Activated CD4-positive, alpha-beta T cell treated with anti-CD3 and anti-CD28 coated beads, Interleukin-2, amount 50 U/mL, for 24 hours (primary cell): ENCODE measurements at places on chromosomes 11 and 22.

DNA sequence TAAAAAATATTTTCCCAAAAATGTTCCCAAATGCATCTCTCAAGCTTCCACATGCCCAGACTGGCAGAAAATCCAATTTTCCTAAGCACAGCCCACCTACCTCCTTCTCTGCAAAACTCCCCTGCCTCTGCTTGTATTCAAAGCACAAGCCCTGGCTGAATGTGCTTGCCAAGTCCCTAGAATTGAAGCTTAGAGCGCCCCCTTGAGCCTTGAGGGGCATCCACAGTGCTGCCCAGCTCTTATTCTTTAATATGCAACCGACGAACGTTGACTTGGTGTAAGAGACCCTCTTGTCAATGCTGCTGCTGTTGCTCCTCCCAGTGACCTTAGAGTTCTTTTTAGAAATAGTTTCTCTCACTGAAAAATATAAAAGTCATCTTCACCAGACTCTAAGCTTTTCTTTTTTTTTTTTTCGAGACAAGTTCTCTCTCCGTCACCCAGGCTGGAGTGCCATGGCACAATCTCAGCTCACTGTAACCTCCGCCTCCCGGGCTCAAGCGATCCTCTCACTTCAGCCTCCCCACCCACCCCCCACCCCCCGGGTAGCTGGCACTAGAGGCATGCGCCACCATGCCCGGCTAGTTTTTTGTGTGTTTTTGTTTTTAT lies 63.5 kb upstream of the CAPRIN1 start:
- DNase-seq = peak; percentile 70

- DNase-seq = no peak
Measured at GRCh38 chr11:2825889-2826678, 59.5 kb downstream of the CDKN1C start.

DNA sequence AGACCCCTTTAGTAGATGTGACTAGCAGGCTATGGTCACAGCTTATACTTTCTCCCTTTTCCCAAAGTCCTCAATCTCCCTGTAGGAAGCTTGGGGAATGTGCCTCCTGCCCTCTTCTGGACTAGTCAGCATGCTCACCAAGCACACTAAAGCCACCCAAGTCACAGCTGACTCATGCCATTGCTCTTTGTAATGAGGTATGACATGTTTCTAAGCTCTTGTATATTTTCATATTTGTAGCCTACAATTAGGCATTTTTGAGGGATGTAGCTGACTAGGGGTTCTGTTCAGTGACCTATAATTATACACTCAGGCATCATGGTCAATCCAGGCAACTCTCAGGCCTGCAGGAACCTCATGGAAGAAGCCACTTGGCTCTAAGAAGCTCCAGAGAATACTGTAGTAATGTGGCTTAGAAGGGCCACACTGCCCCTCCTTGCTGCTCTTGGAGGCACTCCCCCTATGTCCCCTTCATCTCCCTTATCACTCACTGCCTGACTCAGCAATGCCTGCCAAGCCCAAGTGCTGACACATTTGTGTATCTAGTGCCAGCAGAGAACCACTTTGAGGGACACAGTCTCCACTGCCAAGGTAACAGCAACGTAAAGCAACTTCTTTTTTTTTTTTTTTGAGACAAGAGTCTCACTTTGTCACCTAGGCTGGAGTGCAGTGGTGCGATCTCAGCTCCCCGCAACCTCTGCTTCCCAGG lies 86.2 kb downstream of the RPL27A start:
- DNase-seq = no peak

DNA sequence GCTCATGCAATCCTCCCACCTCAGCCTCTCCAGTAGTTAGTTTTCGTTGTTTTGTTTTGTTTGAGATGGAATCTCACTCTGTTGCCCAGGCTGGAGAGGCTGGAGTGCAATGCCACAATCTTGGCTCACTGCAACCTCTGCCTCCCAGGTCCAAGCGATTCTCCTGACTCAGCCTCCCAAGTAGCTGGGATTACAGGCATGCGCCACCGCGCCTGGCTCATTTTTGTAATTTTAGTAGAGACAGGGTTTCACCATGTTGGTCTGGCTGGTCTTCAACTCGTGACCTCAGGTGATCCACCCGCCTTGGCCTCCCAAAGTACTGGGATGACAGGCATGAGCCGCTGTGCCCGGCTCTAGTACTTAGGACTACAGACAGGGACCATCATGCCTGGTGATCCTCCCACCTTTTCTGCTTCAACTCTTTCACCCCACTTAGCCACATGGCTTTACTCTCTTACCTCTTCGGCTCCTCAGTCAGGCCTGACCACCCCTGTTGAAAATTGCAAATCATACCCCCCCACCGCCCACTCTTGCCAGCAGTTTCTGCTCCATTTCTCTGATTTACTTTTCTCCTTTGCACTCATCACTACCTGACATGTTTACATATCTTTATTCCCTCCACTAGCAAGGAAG lies 157.1 kb upstream of the GRK3 start:
- no peak for DNase-seq

DNA sequence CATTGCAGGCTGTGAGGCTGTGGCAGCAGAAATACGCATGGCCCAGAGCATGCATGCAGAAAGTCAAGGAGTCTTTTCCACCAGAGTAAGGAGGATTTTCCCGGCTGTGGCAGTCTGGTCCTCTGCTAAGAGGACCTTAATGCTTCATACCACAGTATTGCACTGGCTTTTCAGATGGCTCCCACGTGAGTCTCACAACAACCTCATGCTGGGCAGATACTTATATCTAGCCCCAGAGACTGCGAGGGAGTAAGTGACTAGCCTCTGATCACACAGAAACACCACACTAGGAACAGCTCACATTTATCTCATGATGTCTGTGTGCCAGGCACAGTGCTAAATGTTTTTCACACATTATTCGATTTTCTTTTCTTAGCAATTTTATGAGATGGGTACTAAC lies 8.0 kb downstream of the CRY2 start:
- DNase-seq = no peak

- no peak for DNase-seq
Measured at GRCh38 chr11:119634301-119634700, 94.7 kb downstream of the NECTIN1 start.

DNA sequence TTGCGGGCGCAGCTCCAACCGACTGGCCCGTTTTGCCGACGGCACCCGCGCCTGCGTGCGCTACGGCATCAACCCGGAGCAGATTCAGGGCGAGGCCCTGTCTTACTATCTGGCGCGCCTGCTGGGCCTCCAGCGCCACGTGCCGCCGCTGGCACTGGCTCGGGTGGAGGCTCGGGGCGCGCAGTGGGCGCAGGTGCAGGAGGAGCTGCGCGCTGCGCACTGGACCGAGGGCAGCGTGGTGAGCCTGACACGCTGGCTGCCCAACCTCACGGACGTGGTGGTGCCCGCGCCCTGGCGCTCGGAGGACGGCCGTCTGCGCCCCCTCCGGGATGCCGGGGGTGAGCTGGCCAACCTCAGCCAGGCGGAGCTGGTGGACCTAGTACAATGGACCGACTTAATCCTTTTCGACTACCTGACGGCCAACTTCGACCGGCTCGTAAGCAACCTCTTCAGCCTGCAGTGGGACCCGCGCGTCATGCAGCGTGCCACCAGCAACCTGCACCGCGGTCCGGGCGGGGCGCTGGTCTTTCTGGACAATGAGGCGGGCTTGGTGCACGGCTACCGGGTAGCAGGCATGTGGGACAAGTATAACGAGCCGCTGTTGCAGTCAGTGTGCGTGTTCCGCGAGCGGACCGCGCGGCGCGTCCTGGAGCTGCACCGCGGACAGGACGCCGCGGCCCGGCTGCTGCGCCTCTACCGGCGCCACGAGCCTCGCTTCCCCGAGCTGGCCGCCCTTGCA lies 1.0 kb downstream of the FJX1 start:
- peak; percentile 1 for DNase-seq

DNA sequence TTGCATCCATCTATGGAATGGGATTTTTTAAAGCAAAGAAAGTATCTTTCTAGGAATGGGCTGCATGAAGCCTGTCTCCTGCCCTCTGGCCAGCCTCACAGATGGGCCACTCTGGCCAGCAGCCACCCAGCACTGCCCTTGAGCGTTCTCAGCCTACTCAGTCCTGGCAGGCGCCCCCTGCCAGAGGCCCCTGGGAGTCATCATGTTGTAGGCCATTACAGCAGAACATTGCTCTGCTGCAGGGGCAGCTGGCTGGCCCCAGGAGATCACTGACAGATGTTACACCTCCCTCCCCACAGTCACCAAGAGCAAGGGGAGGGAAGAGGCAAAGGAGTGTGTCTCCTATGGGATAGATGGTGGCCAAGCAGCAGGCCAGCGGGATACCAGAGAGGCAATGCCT lies 363.7 kb downstream of the NXPE2 start:
- DNase-seq = no peak

- DNase-seq = no peak
Measured at GRCh38 chr11:126115127-126115495, 52.4 kb upstream of the CDON start.

DNA sequence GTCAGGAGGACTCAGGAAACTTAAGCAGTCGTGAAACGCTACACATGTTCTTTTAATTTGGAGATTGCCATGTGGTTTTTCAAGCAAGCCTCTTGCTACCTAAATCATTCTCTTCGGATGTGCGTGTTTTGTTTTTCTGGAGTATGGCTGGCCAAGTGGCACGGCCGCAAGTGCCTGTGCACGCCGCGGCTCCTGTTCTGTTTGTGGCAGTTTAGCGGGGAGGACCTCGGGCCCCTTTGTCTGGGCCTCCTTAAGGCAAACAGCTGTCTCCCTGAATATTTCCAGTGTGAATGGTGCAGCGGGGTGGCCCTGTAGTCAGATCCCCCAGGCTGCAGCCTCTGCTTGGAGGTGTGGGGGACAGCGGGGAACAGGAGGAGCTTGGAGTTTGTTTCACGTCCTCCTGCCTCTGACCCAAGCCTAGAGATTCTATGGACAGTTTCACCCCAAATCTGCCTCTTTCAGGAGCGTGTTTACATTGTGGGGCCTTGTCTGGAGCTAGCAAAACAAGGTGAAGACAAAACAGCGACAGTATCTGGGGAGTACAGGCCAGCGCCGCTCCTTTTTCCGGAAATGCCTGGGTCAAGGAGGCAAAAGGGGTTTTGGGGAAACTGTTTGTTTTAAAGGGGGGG lies 1.3 kb downstream of the LRP5 start:
- DNase-seq = no peak

DNA sequence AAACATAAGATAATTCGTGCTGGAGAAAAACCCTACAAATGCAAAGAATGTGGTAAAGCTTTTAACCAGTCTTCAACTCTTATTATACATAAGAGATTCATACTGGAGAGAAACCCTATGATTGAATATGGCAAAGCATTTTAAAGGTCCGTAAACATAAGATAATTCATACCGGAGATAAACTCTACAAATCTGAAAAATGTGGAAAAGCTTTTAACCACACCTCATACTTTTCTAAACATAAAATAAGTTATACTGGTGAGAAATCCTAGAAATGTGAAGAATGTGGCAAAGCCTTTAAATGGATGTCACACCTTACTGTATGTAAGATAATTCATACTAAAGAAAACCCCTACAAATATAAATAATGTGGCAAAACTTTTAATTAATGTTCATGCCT lies 20.7 kb downstream of the PLAAT5 start:
- no peak for DNase-seq

GRCh38 chr22:44108806-44109385 lies 71.8 kb upstream of the PARVG start:
- DNase-seq = no peak

DNA sequence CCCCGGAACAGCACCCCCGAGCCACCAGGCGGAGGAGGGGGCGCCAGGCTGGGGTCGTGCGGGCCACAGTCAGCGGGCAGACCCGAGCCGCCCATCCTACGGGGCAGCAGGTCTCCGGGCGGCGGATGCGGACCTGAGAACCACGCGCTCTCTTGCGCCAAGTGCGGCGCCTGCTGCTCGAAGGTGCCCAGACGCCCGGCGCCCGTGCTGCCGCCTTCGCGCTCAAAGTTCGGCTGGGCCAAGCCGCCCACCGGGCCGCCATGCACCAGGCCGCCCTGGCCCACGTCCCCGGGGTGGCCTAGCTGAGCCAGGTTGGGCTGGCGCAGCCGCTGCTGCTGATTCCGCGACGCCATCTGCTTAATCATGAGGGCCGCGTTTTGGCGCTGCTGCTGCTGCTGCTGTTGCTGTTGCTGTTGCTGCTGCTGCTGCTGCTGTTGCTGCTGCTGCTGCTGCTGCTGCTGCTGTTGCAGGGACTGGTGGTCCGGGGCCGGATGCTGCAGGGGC lies 3.0 kb downstream of the MN1 start:
- DNase-seq = no peak

DNA sequence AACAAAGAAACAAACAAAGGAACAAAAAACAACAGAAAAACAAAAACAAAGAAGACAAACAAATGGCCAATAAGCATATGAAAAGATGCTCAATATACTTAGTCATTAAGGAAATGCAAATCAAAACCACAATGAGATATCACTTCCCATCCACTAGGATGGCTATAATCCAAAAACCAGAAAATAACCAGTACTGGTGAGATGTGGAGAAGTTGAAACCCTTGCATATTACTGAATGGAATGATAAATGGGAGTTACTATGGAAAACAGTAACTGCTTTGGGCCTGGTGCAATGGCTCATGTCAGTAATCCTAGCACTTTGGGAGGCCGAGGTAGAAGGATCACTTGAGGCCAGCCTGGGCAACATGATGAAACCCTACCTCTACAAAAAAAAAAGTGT lies 44.9 kb upstream of the RBFOX2 start:
- no peak for DNase-seq
